NCI-H524 treated with DMSO at 0.1 percent for 48 hours (cell line): ENCODE measurements at places on chromosomes 16 and 17.

DNA sequence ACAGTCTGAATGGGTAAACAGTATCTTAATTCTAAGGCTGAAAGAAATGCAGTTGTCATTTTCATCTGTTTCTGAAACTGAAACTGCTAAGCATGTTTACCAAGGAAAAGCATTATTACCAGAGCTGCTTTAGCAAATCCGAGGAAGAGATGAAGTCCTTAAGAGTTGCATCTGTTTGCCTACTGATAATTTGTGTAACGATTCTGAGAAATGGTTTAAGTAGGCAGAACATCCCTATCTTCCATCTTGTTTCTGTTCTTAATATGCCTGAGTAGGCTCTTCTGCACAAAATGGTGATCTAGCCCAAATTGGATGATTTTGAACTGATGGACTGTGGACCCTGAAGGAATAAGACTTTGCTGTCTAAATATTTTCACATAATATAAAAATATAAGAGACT, 34.9 kb downstream of the NUP93 start:
- no peak for DNase-seq

DNA sequence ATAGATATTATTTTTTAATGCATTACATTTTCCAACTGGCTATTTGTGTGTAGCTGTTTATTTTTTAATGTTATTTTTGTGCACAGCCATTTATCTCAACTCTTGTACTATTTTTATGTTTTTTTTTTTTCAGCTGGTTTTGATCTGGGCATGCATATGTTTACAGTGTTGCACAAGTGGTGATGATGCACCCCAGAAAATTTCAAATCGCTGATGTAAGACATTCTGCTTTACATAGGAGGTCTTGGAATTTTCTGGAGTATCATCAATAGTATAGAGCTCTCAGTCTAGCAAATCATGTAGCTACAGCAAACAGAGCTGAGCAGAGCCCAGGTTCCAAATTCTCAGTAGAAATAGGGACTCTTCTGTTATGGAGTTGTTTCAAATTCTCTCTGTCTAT, 30.2 kb downstream of the CACNG5 start:
- DNase-seq, result no peak

- DNase-seq, result no peak
Observed at GRCh38 chr16:55273356-55273755, 50.6 kb upstream of the IRX6 start.

DNA sequence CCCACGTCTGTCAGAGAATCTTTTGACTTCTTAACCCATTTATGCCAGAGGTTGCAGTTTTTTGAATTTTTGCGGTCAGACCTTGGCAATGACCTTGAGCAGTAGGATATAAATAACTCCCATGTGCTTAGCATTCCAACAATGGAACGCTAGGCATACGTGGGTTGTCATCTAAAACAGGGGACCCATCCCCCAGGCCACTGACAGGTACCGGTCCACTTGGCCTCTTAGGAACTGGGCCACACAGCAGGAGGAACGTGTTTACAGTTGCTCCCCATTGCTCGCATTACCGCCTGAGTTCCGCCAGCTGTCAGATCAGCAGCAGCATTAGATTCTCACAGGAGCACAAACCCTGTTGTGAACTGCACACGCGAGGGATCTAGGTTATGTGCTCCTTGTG, 76.8 kb upstream of the LGALS9 start:
- no peak for DNase-seq

DNA sequence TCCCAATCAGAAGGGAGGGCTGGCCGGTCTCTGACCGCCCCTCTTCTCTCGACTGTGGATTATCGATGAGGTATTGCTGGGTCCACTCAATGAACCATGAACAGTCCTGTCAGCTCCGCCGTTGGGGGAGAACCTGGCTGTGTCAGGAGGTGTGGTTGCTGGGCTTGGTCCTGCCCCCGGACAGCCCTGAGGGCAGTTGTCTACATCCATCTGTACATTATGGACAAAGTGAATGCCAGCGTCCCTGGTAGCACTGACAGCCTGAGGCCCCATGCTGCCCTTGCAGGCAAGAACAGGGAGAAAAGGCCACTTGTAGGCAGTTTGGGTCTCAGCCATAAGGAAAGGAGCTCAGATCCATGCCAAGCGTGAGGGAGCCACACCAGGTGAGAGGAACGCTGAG, 38.9 kb downstream of the ST3GAL2 start:
- DNase-seq, result no peak

- no peak for DNase-seq
Observed at GRCh38 chr16:87707097-87707496, 58.7 kb downstream of the KLHDC4 start.

DNA sequence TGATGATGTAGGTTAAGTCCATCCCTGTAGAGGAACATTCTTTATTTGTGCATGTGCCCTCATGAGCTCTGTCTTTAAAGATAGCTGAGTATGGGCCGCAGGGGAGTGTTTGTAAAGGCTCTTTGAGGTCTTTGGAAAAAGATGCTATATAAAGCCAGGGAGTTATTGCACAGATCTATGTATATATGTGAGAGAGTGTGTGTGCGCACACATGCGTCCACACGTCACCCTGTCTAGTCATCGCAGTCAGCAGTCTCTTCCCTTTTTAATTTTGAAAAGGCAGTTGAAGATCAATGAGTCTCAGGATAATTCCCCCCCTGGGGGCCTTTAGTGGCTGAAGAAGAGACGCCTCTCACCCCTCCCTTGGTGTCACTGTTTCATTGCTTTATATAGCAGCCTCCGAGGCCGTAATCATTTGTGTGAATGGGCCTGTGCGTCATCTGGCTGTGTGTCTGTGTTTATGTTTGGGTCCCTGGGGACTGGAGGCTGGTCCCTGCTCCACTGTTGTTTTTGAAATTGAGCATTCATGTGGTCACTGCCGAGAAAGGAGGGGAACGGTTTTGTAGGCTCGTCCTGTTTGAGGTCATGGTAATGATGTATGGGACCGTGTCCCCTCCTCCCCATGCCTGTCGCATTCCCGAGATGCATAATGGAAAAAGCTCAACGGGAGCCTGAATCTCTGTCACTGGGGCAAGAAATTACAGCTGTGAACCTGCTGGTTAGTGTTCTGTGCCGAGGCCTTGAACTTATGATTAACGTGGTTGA, 143.9 kb downstream of the SNX29 start:
- DNase-seq, result no peak

DNA sequence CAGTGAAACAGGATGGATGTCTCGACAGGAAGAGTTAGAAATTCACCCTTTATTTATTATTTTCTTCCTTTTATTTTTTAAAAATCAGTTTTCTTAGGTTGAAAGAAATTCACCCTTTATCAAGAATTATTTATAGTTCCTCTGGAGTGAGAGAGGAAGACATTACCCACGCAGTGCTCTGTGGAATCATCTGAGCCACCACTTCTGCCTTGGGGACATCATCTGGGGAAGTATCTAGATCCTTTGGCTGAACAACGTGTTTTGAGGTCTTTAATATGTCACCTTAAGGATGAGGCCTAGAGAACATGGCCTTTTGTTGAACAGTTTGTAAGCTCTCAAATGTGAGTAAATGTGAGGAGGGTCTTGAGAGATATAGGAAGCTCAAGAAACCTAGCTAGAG, 183.3 kb downstream of the UTP18 start:
- no peak for DNase-seq

- DNase-seq, result no peak
Observed at GRCh38 chr17:13302983-13303382, 285.2 kb upstream of the ELAC2 start.

DNA sequence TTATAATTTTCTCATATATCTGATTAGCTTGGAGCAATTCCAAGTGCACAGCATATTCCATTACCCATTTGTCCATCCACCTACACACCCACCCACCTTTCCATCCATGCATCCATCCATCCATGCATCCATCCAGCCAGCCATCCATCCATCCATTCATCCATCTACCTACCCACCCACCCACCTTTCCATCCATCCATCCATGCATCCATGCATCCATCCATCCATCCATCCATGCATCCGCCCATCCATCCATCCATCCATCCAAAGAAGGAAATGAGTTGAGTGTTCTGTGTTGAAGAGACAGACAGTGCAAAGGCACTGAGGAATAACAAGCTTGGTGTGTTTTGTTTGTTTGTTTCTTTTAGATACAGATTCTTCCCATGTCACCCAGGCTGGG, 78.7 kb upstream of the FAM20A start:
- no peak for DNase-seq

DNA sequence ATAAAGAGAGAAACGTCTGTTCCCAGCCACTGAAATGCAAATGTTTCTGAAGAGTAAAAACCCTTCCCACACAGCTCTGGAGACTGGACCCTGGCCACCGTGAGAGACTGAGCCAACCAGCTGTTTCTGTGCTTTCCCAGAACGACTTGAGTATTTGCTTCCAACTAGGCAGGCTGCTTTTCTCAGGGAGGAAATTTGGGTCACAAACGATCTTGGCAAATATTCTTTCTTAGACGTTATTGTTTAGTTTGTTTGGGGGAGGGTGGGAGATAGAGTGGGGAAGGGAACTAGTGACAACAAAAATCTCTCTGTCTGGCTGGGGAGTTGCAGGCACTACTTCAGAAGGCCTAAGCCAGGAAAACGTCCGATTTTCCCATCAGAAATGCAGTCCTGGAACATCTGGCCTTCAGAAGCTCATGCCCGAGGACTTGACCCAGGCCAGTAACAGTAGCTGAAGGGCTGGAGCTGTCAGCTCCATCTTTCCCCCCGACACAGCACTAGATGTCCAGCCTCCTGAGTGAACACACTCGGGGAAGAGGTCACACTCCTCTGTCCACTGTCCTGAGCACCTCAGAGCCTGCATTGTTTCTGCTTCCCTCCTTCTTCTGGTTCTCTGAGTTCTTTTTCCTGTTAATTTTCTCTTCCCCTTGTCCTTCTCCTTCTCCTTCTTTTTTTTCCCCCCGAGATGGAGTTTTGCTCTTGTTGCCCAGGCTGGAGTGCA, 4.0 kb downstream of the CCDC92B start:
- no peak for DNase-seq

DNA sequence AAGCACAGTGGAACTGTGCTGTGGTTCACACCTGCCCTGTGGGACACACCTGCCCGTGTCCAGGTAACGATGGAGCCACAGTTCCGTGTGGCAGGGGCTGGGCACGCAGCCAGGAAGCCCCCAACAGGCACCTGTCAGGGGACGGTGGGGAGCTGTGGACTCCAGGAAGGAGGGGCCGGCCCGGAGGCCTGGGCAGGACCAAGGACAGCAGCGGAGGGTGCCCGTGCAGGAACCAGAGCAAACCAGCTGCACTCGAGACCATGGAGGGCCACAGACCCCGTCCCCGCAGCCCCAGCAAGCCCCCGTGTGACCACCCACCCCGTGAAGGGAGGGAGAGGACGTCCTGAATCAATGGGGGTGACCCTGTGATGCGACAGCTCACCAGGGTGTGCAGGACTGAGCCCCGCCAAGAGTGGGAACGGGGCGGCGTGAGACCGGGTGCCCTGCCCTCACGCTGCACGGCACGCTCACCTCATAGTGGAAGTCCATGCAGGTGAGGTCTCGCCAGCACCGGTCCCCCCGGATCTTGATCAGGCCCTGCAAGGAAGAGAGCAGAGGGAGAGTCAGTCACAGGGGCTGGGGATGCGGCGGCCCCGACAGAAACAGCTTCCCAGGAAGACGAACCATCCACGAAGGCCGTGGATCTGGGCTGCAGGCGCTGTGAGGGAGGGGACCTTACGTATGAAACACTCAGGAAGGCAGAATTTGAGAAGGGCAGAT, 78.1 kb downstream of the LMF1 start:
- DNase-seq, result no peak

DNA sequence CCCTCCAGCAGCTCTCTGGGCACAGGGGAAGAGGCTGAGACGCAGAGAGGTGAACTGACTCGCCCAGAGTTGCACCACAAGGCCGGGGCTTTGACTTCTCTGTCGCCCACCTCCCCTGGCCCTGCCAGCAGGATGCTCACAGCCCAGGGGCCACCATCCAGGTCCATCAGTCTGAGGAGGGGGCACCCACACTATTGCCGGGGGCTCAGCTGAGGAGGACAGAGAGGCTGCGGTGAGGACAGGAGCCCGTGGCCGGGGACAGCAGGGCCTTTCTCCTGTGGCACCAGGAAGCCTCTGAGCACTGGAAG, 32.6 kb downstream of the KDM8 start:
- no peak for DNase-seq

DNA sequence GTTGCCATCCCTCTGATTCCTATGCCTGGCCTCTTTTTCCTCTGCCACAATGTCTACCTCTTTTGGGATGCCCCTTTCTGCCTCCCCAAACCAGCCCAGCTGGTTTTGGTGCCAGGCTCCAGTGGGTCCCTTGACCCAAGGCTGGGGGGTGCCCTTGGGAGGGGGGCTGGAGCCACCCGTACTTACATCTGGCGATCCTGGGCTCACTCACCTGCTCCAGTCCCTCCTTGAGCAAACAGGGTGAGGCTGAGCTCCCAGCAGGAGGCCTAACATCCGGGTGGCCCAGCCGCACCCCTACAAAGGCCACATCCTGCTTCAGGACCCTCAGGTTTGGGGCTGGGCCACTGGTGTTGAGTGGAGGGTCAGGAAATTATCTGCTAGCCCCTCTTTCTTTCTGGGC, 1.2 kb downstream of the ERN2 start:
- DNase-seq, result no peak

GRCh38 chr17:81254955-81255717, 16.0 kb downstream of the NDUFAF8 start:
- peak; percentile 45 for DNase-seq

GRCh38 chr17:7704601-7705268, at the start of gene EFNB3:
TSS of gene EFNB3 (plus strand) at chr17:7705202. CDS start at chr17:7705599, 397 bp downstream.
- no peak for DNase-seq

- no peak for DNase-seq
Observed at GRCh38 chr17:65457183-65457582, 104.3 kb downstream of the AXIN2 start.

- no peak for DNase-seq
Observed at GRCh38 chr16:797120-797420, 3.5 kb downstream of the GNG13 start.

DNA sequence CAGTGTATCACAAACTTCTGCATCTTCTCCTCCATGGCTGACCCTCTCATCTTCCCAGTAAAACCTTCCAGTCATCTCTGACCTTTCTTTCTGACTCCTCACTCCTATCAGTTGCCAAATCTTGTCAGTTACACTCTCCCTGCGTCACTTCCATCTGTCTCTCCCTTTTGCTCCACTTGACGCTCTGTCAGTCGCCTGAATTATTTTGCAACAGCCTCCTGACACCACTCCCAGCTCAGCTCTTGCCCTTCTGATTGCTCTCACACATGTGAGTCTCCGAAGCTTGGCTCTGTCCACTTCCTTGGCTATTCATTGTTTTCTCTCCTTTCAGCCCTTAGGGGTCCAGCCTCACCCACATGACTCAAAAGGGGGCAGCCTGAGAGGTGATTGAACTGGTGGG, 27.7 kb downstream of the DHRS7C start:
- peak; percentile 65 for DNase-seq

- no peak for DNase-seq
Observed at GRCh38 chr17:43330876-43331639, 67.7 kb upstream of the ARL4D start.

DNA sequence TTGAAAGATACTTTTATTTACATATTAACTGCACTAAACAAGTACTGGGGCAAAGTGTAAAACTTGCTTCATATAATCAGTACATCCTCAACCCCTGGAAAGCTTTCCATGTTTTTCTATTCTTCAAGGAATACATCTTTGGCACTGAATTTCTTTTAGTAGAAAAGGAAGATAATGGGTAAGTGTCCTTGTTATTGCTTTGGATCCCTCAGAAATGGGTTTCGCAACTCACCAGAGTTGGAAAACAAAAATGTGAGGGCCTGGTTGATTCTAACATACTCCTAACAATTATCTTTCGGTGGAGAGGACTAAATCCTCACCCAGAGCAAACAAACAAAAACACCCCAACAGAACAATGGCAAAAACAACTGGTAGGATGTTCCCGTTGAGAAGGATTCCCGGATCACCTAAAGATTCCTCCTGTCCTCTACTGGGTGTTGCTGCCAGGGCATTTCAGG, 120.4 kb downstream of the PARN start:
- DNase-seq, result no peak
